Activated naive CD8-positive, alpha-beta T cell treated with anti-CD3 and anti-CD28 coated beads, Interleukin-2, amount 10 ng/mL, durations not matched to agents 7 days and 5 days (primary cell): ENCODE measurements at places on chromosomes 5 and 9. TPM values are rescaled to one million over a fixed set of nuclear protein-coding genes. Genes with fewer than 3 reads are reported as not detected.

GRCh38 chr9:98502311-98502975, 206.3 kb downstream of the GABBR2 start:
- no peak for DNase-seq

GRCh38 chr5:126973193-126973592, 57.2 kb downstream of the MARCHF3 start:
- DNase-seq = no peak

GRCh38 chr9:89345476-89345875, 27.2 kb downstream of the SECISBP2 start:
- no peak for DNase-seq

DNA sequence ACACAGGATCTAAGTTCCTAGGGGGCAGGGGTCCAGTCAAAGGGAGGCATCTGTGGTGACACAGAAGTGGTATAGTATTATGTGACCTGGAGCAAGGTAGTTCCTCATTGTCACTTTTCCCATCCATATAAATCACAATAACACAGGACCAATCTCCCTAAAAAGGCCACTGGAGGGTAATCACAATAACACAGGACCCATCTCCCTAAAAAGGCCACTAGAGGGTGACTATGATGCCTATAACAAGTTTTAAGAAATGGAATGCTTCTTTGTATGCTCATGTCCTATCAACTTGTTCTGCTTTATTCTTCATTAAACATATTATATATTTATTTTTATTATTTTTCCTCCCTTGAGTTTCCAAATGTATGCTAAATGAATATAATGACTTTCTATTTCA, 254.6 kb downstream of the ASTN2 start:
- no peak for DNase-seq

GRCh38 chr9:84620338-84620737, 49.2 kb upstream of the NTRK2 start:
- DNase-seq = no peak

DNA sequence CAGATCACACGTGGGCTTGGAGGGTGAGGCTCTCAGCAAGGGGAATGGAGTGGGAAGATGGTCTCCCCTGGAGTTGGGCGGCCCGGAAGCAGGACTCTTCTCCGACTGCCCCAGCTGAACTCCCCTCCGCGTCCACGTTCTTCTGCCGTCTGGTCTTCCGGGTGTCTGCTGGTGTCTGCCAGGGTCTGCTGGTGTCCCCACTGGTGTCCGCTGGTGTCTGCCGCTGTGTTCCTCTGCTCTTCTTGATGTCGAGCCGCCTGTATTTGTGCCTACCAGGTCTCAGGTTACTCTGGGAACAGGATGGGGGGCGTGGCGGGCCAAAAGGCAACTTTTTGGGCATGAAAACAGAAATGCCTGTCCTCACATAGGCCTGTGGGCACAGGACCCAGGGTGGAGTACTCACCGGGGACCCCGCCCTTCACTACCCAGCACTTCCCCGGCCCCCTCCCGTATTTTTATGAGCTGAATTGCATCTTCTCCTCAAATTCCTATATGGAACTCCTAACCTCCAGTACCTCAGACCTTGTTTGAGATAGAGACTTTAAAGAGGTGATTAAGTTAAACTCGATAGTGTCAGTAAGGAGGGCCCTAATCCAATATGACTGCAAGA, 675.4 kb downstream of the SEMA5A start:
- no peak for DNase-seq

DNA sequence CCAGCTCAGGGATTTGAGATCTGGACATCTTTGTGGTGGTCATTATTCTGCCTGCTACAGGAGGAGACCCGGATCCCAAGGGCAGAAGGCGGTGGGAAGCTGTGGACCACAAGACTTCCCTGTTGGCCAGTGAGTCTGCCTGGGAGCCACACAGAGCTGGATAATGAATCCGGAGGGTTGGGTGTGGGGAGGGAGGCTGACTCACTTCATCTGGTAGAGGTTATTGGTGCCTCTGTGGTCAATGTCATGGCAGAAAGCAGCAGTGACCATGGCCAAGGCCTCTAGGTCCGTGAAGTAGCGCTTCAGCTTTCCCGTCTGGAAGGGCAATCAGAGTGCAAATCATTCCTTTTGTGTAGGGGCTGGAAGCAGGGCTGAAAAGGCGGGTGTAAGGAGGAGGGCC, 58.5 kb downstream of the PDE6A start:
- DNase-seq = no peak

DNA sequence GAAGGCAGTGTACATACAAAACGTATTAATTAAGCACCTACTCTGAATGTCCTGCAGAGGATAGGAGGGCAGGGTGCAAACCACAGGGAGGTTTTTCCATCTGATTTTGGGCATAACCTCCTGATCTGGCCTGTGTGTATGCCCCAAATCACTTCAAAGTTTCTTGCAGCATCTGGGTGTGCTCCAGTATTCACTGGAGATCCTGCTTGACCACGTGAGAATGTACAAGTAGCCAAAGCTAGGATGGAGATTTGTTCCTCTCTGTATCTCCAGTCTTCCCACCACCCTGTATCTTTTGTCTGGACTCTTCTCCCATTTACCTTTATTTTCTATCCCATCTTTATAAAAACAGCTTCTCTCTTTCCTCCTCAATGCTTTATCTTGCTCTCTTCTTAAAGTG, 207.7 kb downstream of the FBXL7 start:
- no peak for DNase-seq

DNA sequence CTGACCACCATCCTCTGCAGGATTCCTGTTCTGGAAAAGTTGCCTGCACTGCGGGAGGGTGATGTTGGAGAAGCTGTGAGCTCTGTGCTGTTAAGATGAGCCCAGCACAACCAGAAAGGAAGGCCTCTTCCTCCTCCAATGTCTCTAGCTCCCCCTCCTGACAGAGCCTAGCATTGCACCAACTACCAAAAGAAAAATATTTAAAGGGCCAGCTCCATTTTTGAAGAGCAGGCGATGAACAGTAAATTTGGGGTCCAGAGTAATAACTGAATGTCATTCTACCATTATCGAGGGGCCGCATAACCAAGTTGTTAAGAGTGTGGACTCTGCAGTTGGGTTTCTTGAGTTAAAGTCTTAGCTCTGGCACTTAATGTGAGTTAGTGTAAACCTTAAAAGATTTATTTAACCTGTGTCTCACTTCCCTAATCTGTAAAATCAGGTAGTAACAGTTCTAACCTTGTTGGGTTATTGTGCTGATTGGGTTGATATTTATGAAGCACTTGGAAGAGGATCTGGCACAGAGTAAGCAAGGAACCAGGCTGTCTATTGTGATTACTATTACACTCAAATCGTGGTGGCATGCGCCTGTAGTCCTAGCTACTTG, 3.9 kb downstream of the TEX53 start:
- DNase-seq = peak; percentile 68

- DNase-seq = no peak
These were observed 167.9 kb downstream of the ARHGEF28 start for GRCh38 chr5:73793911-73794310.

GRCh38 chr9:90325913-90326653, 316.5 kb downstream of the DIRAS2 start:
- no peak for DNase-seq

GRCh38 chr5:36111238-36111637, 40.4 kb downstream of the LMBRD2 start:
- DNase-seq = no peak

GRCh38 chr9:125509476-125509875, 197.5 kb downstream of the MAPKAP1 start:
- no peak for DNase-seq

DNA sequence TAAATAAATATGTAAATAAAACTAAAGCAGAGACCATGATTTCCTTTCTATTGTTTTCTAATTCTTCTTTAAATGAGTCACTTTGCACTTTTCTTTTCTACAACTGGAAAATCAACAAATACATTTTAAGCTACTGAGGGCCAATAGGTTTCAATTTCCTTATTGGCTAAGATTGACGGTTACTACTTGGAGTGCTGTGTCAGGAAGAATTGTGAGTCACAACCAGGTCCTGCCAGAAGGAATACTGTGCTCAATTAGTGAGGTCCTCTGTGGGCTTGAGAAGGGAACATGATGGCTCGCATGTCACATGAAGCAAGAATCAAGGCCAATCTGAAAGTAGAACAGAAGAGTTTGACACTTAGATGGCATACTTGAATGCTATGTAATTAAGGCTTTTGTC, 110.8 kb downstream of the HMHB1 start:
- no peak for DNase-seq

DNA sequence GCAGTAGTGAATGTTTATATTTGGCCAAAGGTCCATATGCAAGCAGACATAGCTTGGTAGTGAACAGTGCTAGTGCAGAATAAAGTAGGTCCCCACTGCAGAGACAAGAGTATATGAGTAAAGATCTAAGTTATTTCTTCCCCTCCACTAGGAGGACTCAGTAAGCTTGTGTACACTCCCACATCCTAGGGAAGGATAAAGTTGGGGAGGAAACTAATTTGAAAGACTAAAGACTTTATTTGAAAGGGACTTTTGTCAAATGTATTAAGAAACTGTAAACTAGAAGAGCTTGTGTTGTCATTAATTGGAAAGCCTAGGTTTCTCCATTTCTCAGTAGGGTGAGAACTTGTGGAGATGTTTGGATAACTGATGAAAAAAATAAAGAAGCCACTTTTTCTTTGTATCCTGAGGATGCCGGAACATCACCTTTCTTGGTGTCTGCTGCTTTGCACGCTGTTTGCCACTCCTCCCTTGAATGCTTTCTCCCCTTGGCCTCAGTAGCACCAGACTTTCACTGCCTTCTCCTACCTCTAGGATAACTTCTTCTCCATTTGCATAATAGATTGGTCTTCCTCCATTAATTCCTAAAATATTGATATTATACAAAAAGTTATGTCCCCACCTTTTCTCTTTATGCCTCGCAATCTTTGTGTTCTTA, 329.0 kb downstream of the PARP8 start:
- DNase-seq = no peak

DNA sequence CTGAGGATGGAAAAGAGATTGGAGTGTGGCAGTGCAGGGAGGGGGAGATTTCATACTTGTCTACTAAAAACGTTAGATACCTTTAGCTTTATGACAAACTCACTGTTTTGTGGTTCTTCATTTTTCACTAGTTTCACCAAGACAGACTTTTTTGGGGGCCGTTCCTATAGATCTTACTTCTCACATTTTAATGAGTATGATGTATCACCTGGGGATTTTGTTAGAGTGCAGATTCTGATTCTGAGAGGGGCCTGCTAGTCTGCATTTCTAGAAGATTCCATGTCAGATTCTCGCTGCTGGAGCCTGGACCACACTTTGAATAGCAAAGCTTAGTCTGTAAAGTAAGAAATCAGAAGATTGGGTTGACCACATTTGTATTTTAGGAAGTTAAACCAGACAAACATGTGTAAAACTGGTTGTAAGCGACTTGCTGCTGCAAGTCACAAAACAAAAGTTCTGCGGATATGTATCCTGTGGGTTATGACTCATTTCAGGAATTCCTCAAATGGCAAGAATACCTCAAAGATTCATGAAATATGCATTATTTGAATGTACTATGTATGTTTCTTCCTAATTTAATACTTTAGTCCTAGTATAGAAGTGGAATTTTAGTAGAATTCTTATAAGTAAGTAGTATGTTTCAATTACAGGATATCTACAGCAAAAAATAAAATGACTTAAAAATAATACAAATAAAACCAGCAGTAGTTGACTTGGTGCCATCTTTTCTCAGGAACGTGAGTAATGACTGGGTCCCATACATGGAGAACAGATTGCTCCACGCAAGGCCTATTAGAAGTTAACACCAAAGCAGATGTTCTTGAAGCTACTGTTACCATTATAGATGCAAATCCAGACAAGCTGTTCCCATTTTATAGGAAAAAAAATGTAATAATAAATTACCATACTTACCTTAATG, 27.8 kb downstream of the NFIL3 start:
- no peak for DNase-seq

GRCh38 chr5:458547-459353, 15.8 kb downstream of the EXOC3 start:
- peak; percentile 38 for DNase-seq

- DNase-seq = no peak
These were observed 73.7 kb downstream of the SPATA31D1 start for GRCh38 chr9:82062245-82062644.

- peak; percentile 50 for DNase-seq
These were observed at the start of gene RAI14 for GRCh38 chr5:34656001-34656699. Gene RAI14, plus strand, starts transcription at chr5:34656328. Its CDS starts 30,592 bp downstream, at chr5:34686920.

GRCh38 chr5:142390334-142390733, 65.5 kb upstream of the SPRY4 start:
- DNase-seq = no peak

DNA sequence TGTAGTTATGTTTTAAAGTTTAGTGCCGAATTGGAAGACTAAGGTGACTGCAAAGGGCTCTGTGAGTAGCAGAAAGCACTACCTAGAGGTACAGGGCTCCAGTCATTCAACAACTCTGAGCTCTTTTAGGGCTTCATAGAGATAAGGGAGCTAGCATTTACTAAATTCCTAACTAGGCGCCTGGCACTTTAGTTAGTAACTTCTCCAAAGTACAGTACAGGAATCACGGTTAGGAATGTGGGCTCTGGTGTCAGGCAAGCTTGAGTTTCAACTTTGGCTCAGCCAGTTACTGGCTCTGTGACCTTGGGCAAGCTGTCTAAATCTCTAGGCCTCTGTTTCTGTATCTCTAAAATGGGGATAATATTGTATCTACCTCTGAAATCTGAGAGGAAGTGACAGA, 115.3 kb downstream of the SLIT3 start:
- no peak for DNase-seq

GRCh38 chr5:119342406-119342805, 13.4 kb upstream of the TNFAIP8 start:
- DNase-seq = no peak

GRCh38 chr5:56490971-56491468, 257.9 kb upstream of the ANKRD55 start:
- no peak for DNase-seq

DNA sequence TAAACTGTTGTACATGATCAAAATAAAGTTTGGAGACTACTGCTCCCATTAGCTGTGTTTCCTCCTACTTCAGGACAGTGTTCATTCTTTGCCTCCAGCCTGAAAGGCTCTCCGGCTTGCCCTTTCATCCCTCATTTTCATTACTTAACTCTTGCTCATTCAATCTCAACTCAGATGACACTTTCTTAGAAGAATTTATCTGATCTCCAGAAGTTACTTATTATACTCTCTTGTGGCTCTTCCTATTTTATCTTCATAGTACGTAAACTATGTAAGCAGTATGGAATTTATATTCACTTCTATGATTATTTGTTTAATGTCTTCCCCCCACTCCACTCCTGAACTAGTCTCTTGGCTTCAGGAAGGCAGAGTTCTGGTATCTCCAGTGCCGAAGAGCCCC, 1737.9 kb upstream of the C9orf72 start:
- DNase-seq = no peak

Gene SIT1
- 195 TPM for total RNA-seq

Gene RNF183
- 0.37 TPM for total RNA-seq

Gene LCN10
- 1.00 TPM for total RNA-seq

Gene C1QTNF3
- 4.1 TPM for total RNA-seq

Gene GRIN3A
- not detected for total RNA-seq

Gene MEIKIN
- total RNA-seq = 1.2 TPM

Gene ACO1
- 9.1 TPM for total RNA-seq

Gene PLAC8L1
- total RNA-seq = 1.0 TPM

Gene TAF11L10
- not detected for total RNA-seq

Gene IFNA16
- total RNA-seq = not detected

Gene GNAQ
- total RNA-seq = 30.4 TPM

Gene C6
- not detected for total RNA-seq

Gene BDP1
- total RNA-seq = 36.4 TPM

Gene OTP
- not detected for total RNA-seq

Gene PCDHGA9
- not detected for total RNA-seq
